Muscle of leg (tissue), 16 donors: ENCODE measurements at places on chromosomes 11 and 22.

GRCh38 chr22:17716529-17716928 lies 57.7 kb downstream of the BID start:
- no peak overlapping the region for H3K4me3 ChIP-seq

DNA sequence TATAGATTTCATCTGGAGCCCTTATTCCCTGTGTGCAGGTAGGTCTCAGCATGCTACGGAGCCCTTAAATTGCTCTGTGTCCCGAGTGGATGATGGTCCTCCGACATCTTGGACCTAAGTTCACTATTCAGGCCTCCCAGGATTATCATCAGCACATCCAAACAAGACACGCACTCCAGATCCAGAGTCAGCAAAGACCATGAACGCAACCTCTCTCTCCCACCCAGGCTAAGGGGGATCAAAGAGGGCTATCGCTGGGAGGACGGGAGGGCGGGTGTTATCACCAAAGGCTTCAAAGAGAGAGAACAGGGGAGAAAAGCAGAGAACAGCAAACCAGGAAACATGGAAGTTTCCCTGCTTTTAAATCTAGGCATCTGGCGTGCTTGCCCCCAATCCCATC lies 659.4 kb downstream of the TBC1D22A start:
- peaks cover 7% of the 10 kb centered on the region for H3K27me3 ChIP-seq
- no peaks in the 10 kb centered on the region for H3K36me3 ChIP-seq
- H3K4me1 ChIP-seq, result no peaks in the 10 kb centered on the region
- no peak overlapping the region for H3K27ac ChIP-seq

- H3K36me3 ChIP-seq, result no peaks in the 10 kb centered on the region
- DNase-seq, result peak; percentile 50
These were observed 30.4 kb upstream of the MICAL2 start for GRCh38 chr11:12079726-12080556.

GRCh38 chr11:12272821-12273617 lies 104.4 kb upstream of the PARVA start:
- H3K27ac ChIP-seq, result no peak overlapping the region
- H3K27me3 ChIP-seq, result peaks cover 2% of the 10 kb centered on the region
- H3K36me3 ChIP-seq, result no peaks in the 10 kb centered on the region
- no peak for DNase-seq
- H3K4me1 ChIP-seq, result peaks cover 24% of the 10 kb centered on the region

DNA sequence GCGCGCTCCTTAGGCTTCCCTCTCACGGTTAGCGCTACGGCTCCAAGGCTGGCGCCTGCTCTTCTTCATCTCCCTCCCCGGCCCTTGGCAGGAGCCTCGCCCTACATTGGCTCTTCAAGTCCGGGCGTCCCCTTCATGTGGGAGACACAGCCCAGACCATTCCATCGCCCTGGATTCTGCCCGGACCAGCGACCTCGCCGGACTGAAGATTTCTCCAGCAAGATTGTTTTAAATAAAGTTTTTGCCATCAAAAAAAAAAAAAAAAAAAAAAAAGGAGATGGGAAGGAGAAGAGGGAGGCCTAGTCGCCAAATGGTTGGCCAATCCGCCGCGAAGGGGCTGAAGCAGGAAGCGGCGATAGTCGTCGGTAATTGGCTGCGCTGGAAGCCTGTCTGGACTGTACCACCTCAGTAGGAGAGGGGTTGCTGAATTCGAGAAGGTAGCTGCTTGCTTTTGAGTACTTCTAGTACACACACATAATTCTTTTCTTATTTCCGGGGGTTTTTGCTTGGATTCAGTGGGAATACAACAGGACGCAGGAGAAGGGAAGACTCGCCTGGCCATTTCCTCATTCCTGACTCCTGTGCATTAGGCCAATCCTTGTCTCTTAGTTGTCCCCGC lies 688 bp upstream of the ZDHHC5 start:
- peaks cover 13% of the 10 kb centered on the region for H3K4me1 ChIP-seq
- no peaks in the 10 kb centered on the region for H3K27me3 ChIP-seq
- H3K36me3 ChIP-seq, result peaks cover 9% of the 10 kb centered on the region
- peak; percentile 100 for DNase-seq

DNA sequence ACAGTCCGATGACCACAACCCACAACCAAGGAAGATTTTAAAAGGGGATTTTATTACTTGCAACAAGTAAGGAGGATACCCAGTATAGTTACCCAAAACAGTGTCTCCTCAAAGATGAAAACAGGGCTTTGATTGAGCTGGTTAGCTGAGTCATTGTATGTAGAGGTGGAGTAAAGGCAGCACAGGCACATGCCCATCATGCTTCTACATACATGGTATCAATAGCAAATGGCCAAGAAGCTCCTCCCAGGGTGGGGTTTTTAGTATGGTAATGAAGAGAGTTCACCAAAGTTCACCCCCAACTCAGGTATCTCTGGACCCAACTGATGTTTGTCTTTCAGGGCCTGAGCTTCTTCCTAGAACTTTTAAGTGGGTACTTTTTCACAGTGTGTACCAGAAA lies 157.1 kb upstream of the CEP126 start:
- no peaks in the 10 kb centered on the region for H3K27me3 ChIP-seq
- no peak for DNase-seq
- no peak overlapping the region for H3K27ac ChIP-seq
- H3K4me3 ChIP-seq, result no peak overlapping the region

DNA sequence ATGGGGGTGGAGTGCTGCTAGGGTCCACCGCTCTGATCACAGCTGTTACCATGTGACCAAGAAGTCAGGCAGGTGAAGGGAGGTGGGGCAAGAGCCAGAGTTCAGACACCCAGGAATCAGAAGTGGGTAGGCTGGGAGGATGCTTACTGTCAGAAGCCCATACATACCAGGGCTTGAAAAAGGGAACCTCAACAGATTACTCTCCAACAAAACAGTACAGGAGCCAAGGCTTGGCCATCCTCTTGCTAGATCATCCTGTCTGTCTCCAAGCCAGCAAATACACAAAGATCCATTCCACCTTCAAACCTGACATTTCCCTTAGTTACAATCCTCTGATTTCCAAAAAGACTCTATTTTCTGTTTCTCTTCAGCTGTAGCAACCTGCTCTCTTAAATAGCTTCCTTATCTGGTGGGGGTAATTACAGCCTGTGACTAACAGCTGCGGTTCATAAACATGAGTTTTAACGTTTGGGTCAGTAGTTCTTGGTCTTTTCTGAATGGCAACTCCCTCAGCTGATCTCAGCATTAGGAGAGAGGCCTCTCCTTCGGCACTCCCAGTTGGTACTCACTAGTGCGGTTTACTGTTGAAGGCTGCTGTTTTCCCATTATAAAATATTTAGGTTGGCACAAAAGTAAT lies 31.1 kb upstream of the WT1 start:
- no peak overlapping the region for H3K27ac ChIP-seq
- no peak for DNase-seq
- H3K4me1 ChIP-seq, result peaks cover 3% of the 10 kb centered on the region
- no peak overlapping the region for H3K4me3 ChIP-seq
- no peaks in the 10 kb centered on the region for H3K36me3 ChIP-seq

DNA sequence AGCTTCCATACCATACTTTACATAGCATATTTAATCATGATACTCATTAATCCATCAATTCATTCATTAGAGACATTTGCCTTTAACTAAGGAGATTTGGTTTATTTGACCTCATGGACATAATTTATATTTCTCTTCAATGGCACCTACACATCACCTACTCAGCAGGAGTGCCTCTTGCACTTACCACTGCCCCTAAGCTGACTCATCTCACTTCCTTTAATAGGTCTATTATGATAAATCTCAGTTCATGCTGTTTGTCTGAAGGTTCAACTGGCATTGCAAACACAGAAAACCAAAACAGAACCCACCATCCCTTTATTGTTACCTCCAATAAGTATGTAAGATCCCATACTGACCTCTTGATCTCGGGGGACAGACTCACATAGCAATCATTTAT lies 186.7 kb downstream of the LUZP2 start:
- DNase-seq, result no peak
- no peaks in the 10 kb centered on the region for H3K27me3 ChIP-seq
- no peaks in the 10 kb centered on the region for H3K36me3 ChIP-seq
- no peak overlapping the region for H3K4me3 ChIP-seq
- H3K27ac ChIP-seq, result no peak overlapping the region

DNA sequence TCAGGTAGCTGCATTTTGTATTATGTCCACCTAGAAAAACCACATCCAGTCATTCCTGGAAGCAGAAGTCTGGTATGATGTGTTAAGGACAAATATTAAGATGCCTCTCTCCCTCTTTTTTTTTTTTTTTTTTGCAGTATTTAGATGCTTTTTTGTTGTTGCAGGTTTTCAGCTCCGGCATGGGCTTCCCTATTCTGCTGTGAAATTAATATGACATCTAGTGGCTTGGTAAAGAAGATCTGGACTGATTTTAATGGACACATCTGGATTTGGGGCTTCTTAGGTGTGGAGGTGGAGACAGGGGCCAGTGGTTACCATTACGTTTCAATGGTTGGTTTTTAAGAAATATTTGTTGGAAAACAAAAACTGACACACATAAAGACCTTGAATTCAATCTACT lies 47.5 kb upstream of the RASSF10 start:
- no peaks in the 10 kb centered on the region for H3K36me3 ChIP-seq
- peak; percentile 48 for DNase-seq
